ENCODE measurements at places on chromosomes 4 and X. TPM values are rescaled to one million over a fixed set of nuclear protein-coding genes. Genes with fewer than 3 reads are reported as not detected.

Gene ARMCX1
- 52.0 TPM for total RNA-seq

- peak; percentile 60 for DNase-seq
Measured at GRCh38 chrX:103918050-103918449, 44.4 kb upstream of the TMSB15B start.

DNA sequence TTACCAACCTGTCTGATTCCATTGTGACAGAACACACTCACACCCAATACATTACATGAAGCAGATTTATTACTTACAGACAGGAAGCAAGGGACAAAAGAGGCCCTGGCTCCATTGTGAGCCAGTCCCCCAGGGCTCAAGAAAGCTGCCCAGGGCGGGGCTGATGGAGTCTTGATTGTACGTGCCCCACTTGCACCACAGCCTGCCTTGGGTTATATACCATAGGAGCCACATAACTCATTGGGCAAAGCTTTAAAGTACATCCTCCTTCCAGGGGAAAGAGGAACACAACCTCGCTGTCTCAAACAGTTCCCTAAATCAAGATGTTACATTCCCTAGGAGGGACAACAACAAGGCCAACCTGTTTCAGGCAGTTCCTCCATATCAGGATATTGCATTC, 3.4 kb upstream of the ZRSR2 start:
- DNase-seq = no peak

- peak; percentile 74 for DNase-seq
Measured at GRCh38 chr4:88818631-88819470, 121.2 kb upstream of the NAP1L5 start.

Measured in fibroblast of the aortic adventitia (primary cell).